ENCODE measurements at places on chromosomes 1 and 21. TPM values are rescaled to one million over a fixed set of nuclear protein-coding genes. Genes with fewer than 3 reads are reported as not detected.

Gene GPR37L1
- polyA plus RNA-seq, result 0.19 TPM

DNA sequence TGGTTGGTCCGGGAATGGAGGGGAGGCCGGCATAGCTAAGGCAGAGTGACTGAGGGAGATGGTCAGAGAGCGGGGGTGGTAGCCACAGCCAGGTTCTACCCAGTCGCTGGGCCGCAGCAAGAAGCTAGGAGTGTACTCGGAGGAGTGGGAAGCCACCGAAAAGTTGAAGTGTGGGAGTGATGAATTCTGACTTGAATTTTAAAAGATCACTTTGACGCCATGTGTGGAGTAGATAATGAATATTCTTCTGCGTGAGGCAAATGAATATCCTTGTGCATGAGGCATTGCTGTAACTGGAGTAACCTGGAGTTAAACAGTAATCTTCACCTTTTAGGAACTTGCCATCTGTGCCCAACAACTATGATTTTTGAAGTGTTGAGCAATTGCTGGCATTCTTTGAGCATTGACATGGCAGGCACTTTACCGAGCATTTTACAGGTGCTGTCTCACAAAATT is 6.9 kb downstream of the CTPS1 start:
- H3K27ac ChIP-seq, result no peak overlapping the region
- no peak for DNase-seq
- H3K4me3 ChIP-seq, result no peak overlapping the region
- H3K27me3 ChIP-seq, result no peaks in the 10 kb centered on the region

DNA sequence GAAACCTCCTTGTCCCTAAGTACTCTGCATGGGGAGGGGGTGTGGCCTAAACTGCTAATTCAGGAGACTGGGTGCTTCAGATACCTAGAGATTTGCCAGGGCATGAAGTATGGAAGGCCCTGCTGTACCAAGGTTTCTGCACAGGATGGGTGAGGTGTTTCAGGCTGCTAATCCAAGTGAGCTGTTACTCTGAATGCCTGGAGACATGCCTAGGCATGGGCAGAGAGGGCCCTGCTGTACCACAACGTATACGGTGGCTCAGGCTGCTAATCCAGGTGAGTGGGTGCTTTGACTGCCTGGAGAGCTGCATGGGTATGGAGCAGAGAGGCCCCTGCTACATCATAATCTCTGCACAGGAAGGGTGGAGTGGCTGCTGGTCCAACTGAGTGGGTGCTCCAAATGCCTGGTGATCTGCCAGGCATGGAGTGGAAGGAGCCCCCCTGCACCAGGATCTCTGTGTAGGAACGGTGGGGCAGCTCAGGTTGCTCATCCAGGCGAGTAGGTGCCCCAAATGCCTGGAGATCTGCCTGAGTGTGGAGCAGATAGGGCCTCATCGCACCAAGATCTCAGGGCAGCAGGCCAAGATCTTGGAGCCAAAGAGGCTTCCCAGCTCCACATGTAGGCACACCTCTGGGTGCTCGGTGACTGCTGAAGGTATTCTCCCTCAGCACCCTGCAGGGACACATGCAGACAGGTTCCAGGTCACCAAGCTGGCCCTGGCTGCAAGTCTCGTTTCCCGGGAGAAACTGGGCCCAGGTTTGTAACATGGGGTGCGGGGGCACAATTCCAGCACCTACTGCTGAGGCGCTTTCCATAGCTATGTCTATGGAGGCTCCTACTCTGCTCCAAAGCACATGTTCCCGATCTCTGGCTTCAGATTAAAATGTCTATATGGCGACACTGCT is 252.5 kb upstream of the PLXNA2 start:
- H3K36me3 ChIP-seq, result no peaks in the 10 kb centered on the region
- no peaks in the 10 kb centered on the region for H3K27me3 ChIP-seq
- DNase-seq, result no peak
- no peak overlapping the region for H3K27ac ChIP-seq
- no peak overlapping the region for H3K4me3 ChIP-seq

Gene CRYBG2
- 17.6 TPM for polyA plus RNA-seq

DNA sequence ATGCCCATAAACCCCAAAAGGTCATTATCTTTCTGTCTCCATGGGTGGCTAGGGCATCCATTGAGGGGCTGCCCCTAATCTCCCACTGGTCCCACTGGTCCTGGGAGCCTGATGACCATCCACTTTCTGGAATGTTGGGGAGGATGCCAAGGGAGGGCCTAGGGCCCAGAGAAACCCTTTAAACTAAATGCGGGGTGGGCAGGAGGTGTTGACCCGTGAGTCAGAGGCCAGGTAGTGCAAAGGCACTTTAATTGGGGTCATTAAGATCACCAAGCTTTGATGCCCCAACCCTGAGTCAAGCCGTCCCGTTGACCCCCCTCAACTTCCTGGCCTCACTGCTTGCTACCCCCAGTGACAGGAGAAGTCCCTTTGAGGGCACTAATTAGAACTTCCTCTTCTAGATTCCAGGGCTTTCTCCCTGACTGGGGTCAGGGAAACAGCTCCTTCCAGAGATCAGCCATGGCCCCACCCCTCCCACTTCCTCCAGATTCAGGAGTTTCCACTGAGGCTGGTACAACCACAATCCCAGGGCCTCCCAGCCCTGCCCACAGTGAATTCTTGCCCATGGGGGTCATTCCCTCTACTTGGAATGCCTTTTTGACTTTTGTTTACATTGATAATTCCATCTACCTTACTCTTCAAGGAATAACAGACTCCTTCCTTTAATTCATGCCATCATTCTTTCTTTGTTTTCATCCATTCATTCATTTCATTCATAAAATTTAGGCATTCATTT is 15.5 kb upstream of the SERINC2 start:
- H3K27me3 ChIP-seq, result peaks cover 3% of the 10 kb centered on the region
- no peak overlapping the region for H3K27ac ChIP-seq

DNA sequence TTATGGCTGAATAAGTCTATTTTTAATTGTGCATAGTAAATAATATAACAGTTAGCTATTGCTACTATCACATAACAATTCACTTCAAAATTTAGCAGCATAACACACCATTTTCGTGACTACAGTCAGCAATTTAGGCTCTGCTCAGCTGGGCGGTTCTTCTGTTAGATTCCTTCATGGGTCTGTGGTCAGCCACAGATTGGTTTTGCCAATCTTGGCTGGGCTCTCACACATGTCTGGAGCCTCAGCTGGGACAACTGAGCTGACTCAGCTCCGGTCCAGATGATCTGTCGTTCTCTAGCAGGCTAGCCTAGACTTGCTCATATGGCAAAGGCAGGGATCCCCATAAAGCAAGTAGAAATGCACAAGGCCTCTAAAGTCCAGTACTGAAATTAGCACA is 15.1 kb upstream of the CDC42BPA start:
- H3K27me3 ChIP-seq, result no peaks in the 10 kb centered on the region
- no peak overlapping the region for H3K4me3 ChIP-seq

DNA sequence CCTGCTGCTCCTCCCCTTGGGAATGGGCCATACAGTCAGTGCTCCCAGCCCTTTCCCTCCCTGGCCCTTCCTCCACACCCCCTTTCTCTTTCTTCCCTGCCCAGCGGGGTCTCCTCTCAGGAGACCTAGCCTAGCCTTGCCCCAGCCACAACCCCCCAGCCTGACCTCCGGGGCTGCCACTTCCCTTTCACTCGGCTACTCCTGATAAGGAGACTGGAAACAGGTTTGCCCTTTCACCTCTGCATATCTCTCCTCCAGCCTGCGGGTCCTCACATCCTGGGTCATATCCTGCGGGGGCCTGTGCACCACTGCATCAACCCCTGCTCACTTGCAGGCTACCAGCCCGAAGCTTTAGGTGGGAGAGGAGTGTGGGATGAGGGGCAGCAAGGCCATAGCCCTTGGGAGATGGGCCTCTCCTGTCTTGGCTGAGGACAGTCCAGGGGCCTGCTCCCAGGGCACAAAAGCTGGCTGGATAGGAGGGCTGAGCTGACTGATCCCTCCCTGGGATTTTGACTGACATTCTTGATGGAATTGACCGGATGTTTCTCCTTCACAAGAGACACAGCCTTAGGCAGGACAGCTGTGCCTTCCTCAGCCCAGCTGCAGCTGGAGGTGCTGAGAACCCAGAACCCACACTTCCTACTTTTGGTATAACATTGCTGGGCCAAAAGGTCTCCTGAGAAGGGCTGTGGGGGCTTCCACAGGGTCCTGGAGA is 19.2 kb upstream of the ALX3 start:
- H3K4me1 ChIP-seq, result peaks cover 10% of the 10 kb centered on the region
- peaks cover 33% of the 10 kb centered on the region for H3K27me3 ChIP-seq
- no peaks in the 10 kb centered on the region for H3K36me3 ChIP-seq
- no peak overlapping the region for H3K27ac ChIP-seq

DNA sequence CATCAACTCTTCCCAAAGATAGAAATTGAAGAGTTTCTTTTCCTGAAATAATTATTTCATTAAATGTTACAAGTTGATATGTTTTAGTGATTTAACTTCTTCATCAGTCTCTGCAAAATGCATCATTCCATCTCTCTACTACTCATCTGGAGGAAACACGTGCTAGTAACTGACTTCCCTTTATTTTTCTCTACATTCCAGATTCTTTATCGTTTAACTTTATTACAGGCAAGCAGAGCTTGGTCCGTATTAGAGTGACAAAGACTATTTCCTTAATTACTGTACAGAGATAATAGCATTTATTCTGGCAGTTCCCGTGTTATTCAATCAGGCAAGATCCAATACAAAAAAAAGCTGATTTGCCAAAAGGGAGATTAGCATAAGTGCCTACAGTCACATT is 88.6 kb downstream of the TM2D1 start:
- H3K36me3 ChIP-seq, result no peaks in the 10 kb centered on the region
- no peak for DNase-seq
- no peak overlapping the region for H3K27ac ChIP-seq
- H3K4me1 ChIP-seq, result peaks cover 18% of the 10 kb centered on the region
- H3K4me3 ChIP-seq, result no peak overlapping the region
- no peaks in the 10 kb centered on the region for H3K27me3 ChIP-seq

Gene OLFM3
- 0.21 TPM for polyA plus RNA-seq

DNA sequence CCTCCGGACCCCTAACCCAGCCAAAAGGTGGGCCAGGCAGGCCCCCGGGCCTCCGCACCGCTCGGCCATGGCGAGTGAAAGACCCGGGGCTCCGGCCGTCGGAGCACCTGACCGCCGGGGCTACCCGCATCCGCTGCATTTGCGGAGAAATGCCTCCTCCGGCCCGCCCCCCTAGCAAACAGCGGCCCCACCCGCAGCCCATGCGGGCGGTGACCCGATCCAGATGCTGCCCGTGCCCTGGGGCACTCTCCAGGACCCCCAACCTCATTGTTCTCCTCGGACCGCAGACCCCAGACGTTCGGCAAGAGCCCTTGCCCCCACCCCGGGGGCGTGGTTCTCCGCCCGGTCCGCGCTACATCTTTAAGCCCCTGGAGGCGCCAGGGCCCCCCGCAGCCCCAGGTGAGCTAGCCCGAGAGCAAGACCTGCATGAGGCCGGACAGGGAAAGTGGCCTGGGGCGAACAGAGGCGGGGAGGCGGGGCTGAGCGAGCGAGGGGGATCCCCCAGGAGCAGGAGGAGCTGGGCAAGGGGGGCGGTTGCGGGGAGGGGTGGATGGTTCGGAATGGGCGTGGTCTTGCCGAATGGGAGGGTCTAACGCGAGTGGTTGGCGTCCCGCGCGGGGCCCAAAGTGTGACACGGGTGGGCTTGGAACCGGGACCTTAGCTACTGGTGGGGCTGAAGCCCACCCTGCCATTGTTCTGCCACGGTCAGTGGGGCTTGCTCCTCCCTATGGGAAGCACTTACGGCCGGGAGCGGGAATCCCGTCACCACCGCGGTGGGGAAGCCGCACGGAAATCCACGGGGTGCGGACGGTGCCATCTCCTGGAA is 6.3 kb upstream of the CRYBG2 start:
- no peak overlapping the region for H3K27ac ChIP-seq
- peaks cover 37% of the 10 kb centered on the region for H3K27me3 ChIP-seq
- DNase-seq, result peak; percentile 88
- peaks cover 15% of the 10 kb centered on the region for H3K4me1 ChIP-seq
- peak overlapping the region; percentile 84 for H3K4me3 ChIP-seq
- H3K36me3 ChIP-seq, result no peaks in the 10 kb centered on the region

- H3K27ac ChIP-seq, result no peak overlapping the region
- H3K36me3 ChIP-seq, result no peaks in the 10 kb centered on the region
- no peak overlapping the region for H3K4me3 ChIP-seq
- H3K4me1 ChIP-seq, result peaks cover 25% of the 10 kb centered on the region
- no peaks in the 10 kb centered on the region for H3K27me3 ChIP-seq
Measured at GRCh38 chr1:158035976-158036583, 42.6 kb downstream of the KIRREL1 start.

- DNase-seq, result peak; percentile 90
- H3K27ac ChIP-seq, result no peak overlapping the region
- no peaks in the 10 kb centered on the region for H3K36me3 ChIP-seq
- no peak overlapping the region for H3K4me3 ChIP-seq
Measured at GRCh38 chr21:34367320-34367935, 3.6 kb downstream of the KCNE2 start.

- peaks cover 4% of the 10 kb centered on the region for H3K4me1 ChIP-seq
- no peak overlapping the region for H3K4me3 ChIP-seq
- H3K27me3 ChIP-seq, result no peaks in the 10 kb centered on the region
- H3K36me3 ChIP-seq, result no peaks in the 10 kb centered on the region
- H3K27ac ChIP-seq, result no peak overlapping the region
- DNase-seq, result no peak
Measured at GRCh38 chr1:8120693-8121260, 94.7 kb upstream of the ERRFI1 start.

- no peak overlapping the region for H3K27ac ChIP-seq
- no peak overlapping the region for H3K4me3 ChIP-seq
- H3K27me3 ChIP-seq, result no peaks in the 10 kb centered on the region
Measured at GRCh38 chr1:201791051-201791778, 37.7 kb upstream of the IPO9 start.

Gene PROK1
- polyA plus RNA-seq, result not detected

Gene ANKRD65
- 1.6 TPM for polyA plus RNA-seq

DNA sequence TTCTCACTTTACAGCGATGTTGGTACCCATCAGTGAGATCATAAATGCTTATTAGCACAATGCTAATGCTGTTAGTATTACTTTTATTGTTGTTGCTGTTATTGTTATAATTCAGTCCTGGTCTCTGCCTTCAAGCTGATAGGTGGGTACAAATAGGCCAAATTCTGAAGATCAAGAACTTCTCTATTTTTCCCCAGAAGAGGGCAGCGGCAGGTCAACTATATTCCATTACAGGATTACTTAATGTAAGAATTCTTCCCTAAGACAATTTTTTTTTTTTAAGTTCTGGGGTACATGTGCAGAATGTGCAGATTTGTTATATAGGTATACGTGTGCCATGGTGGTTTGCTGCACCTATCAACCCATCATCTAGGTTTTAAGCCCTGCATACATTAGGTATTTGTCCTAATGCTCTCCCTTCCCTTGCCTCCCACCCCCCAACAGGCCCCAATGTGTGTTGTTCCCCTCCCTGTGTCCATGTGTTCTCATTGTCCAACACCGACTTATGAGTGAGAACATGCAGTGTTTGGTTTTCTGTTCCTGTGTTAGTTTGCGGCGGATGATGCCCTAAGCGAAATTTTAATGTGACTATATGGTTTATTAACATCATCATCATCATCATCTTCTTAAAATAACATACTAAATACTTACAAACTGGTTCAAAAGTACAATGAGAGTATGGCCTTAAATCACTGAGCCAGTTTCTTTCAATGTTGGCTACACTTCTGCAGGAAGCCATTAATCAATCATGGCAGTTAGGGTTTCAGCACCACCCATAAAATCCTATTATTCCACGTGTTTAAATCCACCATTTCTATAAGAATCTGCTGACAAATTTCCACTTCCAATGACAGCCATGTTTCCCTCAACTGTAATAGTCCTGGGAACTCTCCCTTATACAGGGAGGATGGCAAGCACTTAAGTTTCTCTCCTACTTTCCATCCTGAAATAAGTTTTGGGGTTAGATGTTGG is 19.2 kb downstream of the SLC19A2 start:
- peak; percentile 49 for DNase-seq
- H3K27me3 ChIP-seq, result no peaks in the 10 kb centered on the region
- H3K4me3 ChIP-seq, result no peak overlapping the region
- H3K27ac ChIP-seq, result no peak overlapping the region
- peaks cover 13% of the 10 kb centered on the region for H3K36me3 ChIP-seq
- no peaks in the 10 kb centered on the region for H3K4me1 ChIP-seq

Gene SPRR5
- polyA plus RNA-seq, result not detected
